Stimulated activated CD4-positive, alpha-beta T cell treated with anti-CD3 and anti-CD28 coated beads, Interleukin-15, amount 100 ng/mL, for 24 hours (primary cell): ENCODE measurements at places on chromosomes 1 and 21.
A peak's percentile ranks its signal among the peaks of the same experiment; 100 is the strongest.

DNA sequence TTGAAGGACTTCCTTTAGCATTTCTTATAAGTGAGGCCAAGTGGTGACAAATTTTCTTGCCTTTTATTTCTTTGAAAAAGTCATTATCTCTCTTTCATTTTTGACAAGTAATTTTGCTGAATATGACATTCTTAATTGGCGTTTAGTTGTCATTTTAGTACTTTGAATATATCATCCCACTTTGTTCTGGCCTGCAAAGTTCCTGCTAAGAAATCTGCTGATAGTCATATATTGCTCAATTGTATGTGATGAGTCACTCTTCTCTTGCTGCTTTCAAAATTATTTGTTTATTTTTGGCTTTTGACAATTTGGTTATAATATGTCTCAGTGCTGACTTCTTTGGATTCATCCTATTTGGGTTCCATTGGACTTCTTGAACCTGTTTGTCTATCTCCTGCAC lies 312.6 kb downstream of the DUSP10 start:
- DNase-seq = no peak

GRCh38 chr1:155884031-155884960 lies 24.9 kb downstream of the SYT11 start:
- DNase-seq = no peak

GRCh38 chr1:64203420-64203819 lies at the start of gene UBE2U:
TSS of gene UBE2U (plus strand) at chr1:64203623. CDS start at chr1:64204051, 428 bp downstream.
- DNase-seq = no peak

DNA sequence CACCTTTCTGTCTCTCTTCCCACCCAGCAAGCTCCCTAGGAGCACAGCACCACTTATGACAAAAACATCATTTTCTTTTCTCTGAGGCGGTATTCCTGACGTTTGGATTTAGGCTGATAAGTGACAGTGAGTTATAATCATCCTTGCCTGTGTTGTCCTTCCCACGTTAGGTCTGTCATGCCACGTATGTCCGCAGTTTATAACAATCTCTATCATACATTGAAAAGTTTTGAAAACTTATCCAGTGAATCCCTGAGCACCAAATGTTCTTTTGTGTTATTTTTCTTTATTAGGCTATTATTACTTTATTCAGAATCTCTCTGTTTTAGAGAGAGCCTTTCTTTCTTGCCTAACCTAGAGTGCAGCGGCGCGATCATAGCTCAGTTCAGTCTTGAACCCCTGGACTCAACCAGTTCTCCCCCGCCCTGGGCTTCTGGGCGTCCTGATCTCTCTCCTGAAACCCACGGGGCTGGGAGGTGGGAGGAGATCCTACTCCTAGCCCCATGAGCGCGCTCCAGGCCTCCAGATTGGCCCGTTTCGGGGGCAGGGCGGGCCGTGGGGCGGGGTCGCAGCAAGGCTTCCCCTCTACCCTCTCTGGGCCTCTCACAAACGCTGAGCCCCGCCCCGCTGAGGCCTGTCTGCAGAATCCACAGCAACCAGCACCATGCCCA lies at the start of gene GSTM2:
Gene GSTM2, plus strand, starts transcription at position 606 of the 671 bp plus-strand sequence. Its CDS starts 59 bp downstream, at position 665.
- peak; percentile 94 for DNase-seq

- no peak for DNase-seq
Measured at GRCh38 chr1:27503844-27504587, 14.0 kb upstream of the WASF2 start.

DNA sequence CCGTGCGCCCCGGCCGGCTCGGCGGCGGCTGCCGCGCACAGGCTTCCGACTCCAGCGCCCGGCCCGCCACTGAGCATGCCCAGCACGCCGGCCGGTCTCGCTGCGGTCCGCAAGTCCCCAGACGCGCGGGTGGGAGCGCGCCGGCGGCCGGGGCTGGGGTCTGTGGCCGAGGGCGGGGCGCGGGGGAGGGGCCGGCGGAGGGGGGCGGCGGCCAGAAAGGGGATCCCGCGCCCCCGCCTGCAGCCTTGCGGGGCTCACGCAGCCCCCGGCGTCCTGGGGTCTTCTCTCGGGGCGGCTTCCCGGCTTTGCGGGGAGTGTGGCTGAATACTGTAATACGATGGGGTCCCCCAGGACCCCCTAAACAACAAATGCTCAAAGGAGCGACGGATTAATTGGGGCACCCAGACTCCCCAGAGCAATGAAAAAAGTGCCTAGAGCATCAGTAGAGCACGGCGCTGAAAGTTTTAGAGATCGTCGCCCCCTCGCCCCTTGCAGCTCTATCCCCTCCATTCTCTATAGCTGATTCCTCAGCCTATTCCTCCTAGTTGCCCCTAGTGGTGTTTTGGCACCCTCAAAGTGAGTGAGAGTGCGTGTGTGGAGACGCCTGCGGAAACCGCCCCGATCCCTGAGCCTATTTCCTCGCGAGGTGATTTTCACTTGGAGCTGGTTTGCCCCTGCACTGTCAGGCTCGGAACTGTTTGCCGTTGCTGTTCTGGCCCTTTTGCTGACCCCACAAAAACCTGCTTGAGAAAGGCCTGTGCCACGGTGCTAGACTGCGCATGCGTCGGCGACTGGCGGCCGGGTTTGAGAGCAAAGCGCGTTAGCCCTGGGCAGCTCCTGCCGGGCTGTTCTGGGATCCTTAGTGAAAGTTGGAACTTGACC lies at the start of gene VAV3:
Gene VAV3, minus strand, starts transcription at position 71 of the 882 bp plus-strand sequence. CDS start 311 bp downstream, outside the sequence.
- peak; percentile 81 for DNase-seq

DNA sequence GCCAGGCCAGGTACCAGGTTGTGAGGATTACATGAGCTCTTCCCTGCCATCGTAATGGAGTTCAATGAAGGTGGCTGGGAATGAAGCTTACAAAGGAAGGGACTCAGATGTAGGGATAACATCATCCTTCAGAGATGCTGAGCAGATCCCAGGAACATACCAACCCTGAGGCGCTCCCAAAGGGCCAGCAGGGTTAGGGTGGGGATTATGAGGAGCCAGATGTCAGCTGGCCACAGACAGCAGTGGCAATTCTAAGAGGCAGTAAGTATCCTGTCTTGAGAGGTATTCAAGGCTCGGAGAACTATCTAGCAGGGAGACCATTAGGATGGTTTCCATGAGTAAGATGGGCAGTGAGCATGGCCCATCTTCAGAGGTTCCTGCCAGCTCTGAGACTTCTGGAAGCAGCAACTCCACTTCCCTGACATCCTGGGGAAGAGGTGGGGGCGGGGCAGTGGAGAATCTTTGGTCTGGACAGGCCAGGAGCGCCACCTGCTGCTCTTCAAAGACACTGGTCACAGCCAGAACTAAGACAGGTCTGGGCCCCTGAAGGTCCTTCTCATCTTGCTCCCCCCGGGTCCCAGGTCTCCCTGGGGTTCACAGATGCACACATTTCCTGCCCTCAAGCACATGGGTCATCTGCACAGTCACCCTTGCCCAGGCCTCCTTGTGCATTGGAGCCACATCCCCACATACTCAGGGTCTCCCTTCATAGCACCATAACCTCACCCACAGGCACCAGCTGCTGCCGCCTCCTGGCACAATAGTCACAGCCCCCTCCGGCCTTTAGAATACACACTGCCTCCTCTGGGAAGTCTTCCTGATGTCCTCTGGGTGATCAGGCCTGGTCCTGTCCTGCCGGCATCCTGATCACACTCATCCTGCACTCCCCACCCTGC lies 2.7 kb upstream of the SDC3 start:
- DNase-seq = peak; percentile 81

DNA sequence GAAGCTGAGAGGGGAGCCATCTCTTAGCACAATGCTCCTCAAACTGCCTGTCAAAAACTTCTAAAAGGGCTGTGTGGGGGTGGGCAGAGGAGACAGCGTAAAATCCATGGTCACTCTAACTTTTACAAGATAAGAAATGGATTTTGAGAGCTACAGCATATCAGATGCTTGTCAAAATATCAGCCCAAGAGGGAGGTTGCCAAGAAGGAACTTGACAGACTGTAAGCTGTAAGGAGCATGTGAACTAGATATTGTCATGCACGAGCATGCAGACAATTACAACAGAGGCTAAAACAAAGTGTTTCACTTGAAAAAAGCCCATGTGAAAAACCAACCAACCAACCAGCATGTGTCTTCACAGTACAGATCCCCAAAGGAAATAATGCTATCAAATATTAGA lies 107.3 kb upstream of the B3GALT2 start:
- no peak for DNase-seq

DNA sequence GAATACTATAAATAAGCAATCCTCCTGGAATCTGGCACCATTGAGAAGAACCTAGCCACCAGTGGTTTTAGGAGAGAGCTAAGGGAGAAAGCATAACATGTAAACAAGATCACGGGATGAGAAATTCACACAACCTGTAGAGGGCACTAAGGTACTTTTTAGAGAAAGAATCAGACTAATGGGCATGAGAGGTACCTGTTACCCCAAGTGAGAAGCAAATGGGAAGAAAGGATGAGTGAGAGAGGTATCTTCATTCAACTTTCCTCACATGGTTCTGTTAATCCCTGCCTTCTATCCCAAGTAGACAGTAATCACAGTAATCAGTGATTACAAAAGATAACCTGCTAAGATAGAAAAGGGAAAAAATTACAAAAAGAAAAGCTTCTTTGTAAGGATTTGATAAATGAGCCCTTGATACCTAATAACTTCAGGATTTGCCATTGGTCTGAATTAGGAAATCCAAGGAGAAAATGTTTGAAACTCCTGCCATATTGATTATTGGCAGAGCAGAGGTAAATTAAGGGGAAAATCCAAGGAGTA lies 251.1 kb upstream of the ADGRL2 start:
- DNase-seq = no peak

GRCh38 chr1:2921970-2922686 lies 99.1 kb upstream of the ACTRT2 start:
- DNase-seq = peak; percentile 51

DNA sequence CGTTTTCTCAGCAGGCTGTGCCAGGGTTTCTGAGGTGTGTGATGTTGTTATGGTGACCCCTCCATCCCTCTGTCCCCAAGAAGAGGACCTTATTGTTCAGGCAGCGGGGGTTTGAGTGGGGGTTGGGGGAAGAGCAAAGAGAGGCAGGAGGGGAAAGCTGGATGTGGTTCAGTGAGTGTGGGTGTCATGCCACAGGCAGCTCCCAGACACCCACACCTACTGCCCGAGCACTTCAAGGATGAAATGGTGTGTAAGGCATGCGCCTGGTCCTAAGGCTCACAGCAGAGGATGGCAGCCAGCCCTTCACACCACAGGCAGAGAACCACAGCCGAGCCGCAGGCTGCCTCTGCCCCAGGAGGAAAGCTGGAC lies 49.9 kb upstream of the STUM start:
- no peak for DNase-seq

- no peak for DNase-seq
Measured at GRCh38 chr1:118993700-118994026, 5.5 kb upstream of the TBX15 start.

DNA sequence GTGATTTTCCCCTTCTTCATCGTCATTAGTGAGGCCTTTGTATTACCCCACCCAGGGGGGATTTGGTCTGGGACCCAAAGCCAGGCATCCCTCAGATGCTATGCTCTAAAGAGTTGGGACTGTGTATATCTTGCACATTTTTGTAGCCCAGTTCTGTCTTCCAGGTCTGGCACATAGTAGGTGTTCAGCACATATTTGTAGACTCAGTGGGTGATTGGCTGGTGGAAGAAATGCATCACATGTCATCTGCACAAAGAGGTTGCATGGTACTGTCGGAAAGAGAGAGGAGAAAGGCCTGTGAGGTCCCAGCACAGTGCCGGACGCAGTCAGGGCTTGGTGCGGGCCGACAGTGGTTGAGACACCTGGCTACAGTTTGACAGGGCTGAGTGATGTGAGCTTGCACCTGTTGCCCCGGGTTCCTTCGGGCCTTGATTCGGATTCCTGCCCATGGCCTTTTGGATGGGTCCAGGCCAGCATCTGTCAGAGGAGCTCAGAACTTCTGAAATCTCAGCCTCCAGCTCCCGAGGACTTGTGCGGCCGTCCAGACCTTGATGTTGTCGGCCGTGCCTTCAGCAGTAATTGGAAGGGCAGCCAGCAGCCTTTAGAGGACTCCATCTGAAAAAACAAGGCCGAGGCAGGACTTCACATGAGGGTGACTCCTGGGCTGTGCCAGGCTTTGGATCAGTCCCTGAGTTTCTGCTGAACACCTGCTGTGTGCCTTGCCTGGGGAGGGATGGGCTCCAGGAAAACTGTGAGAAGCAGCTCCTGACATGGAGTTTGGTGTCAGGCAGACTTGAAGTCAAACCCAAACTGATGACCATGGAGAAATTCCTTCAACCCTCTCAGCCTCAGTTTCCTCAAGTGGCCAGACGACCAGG lies 40.9 kb upstream of the PADI1 start:
- no peak for DNase-seq

DNA sequence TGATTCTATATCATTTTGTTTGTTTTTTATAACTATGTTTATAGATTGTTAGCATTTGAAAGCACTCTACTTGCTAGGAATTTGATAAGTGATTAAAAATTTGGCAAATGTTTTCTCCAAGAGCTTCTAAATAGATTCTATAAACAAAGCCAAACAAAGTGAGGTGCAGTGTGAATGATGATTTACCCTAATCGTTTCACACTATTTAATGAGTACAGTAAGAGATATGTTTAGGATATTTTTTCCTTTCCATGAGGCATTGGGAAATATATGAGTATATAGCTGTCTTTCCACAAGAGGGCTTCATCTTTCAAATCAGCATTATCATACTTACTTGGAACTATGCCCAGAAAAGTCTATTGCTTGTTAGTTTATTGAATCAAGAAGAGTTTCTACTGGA lies 277.0 kb upstream of the BRINP3 start:
- no peak for DNase-seq

DNA sequence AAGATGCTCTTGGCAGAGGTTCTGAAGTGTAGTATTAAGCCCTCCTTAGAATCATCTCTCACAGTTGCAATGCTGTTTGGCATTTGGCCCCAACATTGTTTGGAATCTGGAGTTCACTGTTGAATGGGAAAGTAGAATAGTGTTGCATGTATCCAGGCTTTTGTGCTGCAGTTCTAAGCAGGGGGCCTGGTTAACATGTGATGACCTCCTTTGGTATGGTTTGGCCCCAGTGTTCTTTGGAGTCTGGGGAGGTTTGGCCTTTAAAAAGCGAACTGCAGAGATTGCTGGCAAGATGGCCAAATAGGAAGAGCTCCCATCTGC lies 61.8 kb upstream of the PLD5 start:
- no peak for DNase-seq

DNA sequence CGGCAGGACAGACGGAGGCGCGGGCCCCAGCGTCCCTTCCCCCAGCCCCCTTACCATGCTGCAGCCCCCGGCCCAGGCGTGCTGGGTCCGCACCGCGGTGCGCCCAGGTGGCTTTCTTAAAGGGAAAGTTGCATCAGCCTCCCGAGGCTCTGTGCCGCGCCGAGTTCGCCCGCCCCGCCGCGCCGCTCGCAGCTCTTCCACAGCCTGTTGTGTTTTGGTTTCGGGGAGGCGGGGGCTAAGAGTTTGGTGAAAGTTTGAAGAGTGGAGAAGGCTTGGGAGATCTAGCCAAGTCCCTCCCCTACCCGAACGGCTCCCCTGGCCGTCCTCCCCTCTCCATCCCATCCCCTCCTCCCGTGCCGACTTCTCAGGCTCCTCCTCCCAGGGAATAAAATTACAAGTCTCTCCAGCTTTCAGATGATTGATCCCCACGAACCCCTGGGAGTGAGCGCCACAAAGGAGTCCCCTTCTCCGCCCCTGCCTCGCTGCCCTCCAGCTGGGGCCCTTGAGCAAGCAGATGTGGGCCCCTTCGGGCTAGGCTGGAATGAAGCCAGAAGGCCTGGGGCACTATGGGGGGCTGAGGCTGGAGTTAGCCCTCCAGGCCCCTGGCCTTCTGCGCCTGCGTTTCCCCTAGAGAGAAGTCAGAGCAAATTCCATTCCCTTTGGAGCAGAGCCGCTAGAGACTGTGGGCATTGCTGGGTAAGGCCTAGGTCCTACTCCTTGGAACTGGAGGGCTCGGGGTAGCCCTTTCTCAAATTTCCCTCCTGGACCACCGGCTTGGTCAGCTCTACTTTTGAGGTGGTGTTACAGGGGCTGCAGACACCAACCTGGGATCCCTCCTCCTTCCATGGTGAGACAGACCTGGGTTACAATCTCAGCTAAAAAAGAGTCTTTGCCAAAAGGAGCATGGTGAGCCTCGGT lies at the start of gene SLC6A9:
Gene SLC6A9, minus strand, starts transcription at position 211 of the 918 bp plus-strand sequence. CDS start 7,185 bp downstream, outside the sequence.
- DNase-seq = peak; percentile 71
